Heart right ventricle (tissue), 16 donors: ENCODE measurements at places on chromosomes 12 and 14. TPM values are rescaled to one million over a fixed set of nuclear protein-coding genes. Genes with fewer than 3 reads are reported as not detected.

Gene CCDC184
- 0.21 TPM for total RNA-seq

Gene CLMN
- 3.7 TPM for total RNA-seq

Gene BATF
- 0.34 TPM for total RNA-seq

GRCh38 chr14:77301103-77301502 is 19.6 kb downstream of the POMT2 start:
- peak; percentile 56 for DNase-seq

DNA sequence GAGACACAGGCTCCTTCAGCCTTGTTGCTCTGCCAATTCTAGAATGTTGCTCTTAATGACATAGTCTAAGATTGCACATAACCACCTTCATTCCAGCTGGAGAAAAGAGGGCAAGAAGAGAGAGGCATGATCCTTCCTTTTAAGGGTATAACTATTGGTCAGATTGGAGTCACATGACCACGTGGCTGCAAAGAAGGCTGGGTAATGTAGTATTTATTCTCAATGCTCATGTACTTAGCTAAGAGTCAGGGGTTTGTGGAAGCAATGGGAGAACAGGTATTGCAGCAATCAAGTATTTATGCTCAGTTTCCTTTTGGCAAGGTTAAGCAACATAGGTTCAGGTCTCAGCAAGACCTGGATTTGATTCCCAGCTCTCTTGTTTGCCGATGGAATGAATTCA is 298.8 kb upstream of the TBX3 start:
- no peak for DNase-seq

GRCh38 chr12:1054117-1054870 is 63.3 kb downstream of the ERC1 start:
- DNase-seq: peak; percentile 33

- DNase-seq: no peak
These were observed 58.8 kb downstream of the CCER1 start for GRCh38 chr12:90896164-90896563.

DNA sequence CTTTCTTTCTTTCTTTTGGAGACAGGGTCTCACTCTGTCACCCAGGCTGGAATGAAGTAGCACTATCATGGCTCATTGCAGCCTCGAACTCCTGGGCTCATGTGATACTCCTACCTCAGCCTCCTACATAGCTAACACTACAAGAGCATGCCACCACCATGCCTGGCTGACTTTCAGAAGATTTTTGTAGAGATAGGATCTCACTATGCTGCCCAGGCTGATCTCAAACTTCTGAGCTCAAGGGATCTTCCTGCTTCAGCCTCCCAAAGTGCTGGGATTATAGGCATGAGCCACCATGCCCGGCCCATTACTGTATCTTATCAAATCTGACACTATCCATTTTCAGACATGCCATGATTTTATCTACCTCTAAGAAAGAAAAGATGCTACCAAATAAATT is 31.6 kb downstream of the NDUFA12 start:
- DNase-seq: no peak

GRCh38 chr14:94349276-94349675 is 26.1 kb upstream of the SERPINA6 start:
- no peak for DNase-seq

DNA sequence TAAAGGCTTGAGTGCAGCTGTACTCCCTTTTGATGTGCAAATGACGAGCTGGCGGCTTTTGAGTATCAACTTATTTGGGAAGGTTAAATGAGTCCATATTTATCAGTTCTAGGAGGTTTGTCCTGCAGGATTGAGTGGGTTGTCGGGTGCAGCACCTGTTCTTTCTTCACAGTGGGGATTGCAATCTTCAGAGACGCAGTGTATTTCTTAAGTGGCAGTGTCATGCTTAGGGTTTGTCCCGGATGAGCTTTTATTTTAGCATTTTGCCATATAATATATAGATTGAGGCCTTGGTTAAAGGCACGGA is 1.2 kb downstream of the FUT8 start:
- DNase-seq: no peak

DNA sequence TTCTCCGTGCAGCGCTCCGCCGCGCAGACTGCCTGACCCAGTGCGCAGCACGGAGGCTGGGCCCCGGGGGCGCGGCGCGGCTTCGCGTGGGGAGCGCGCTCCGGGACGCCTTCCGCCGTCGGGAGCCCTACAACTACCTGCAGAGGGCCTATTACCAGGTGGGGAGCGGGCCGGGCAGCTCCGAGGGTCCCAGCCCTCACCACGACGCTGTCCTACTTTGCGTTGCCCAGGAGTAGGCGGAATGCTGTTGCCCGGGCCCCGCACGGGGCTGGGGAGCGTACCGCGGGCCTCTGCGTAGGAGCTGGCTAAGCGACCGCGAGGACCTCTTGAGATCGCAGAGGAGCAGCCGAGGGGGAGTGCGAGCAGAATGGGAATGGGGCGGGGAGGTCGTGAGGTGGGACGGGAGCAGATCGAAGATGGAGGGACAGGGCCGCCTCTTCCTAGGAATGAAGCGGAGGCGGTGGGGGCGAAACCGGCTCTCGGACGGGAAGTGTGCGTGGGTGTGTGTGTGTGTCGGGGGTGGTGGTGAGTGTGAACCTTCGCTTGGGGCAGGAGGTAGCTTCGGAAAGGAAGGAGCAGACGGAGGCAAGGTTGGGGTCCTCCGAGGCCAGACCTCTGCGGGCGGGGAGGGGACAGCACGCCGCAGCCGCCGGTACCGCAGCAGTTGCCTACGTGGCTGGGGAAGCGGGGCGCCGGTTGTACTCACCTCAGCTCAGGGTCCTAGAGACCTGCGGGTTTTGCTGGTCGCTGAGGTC is 751 bp downstream of the P3H3 start:
- no peak for DNase-seq

- DNase-seq: no peak
These were observed 868.2 kb downstream of the C12orf50 start for GRCh38 chr12:87160848-87161601.

DNA sequence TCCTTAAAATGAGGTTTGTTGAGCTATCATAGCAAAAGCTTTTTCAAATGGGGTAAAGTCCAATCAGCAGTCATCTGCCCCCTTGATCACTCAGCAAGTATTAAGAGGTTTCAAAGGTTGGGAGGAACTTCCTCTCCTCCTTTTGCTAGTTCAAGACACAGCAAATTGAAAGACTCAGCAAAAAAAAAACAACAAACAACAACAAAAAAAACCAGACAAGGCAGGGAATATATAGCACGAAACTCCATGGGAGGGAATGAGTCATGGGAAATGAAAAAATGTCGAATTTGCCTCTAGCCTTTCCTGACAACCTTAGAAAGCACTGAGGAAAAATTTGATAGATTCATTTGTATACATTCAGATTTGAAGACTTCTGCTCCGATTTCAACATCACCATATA is 1.6 kb upstream of the SLC7A8 start:
- DNase-seq: no peak
